ENCODE measurements at places on chromosomes 6 and 20. TPM values are rescaled to one million over a fixed set of nuclear protein-coding genes. Genes with fewer than 3 reads are reported as not detected.

The DLK2 gene
- total RNA-seq = not detected

The VGLL2 gene
- not detected for total RNA-seq

The TRIM31 gene
- not detected for total RNA-seq

The KCNB1 gene
- not detected for total RNA-seq

The MAP7 gene
- total RNA-seq = 0.42 TPM

The SAMD3 gene
- total RNA-seq = not detected

The TNFRSF6B gene
- 0.69 TPM for total RNA-seq

The ANGPT4 gene
- total RNA-seq = not detected

The ETV7 gene
- total RNA-seq = 0.58 TPM

The SMOC2 gene
- not detected for total RNA-seq

The ID4 gene
- not detected for total RNA-seq

The KIF25 gene
- not detected for total RNA-seq

The COX4I2 gene
- not detected for total RNA-seq

The HLA-DPA1 gene
- total RNA-seq = not detected

The FNDC1 gene
- total RNA-seq = not detected

The OOEP gene
- not detected for total RNA-seq

The GPLD1 gene
- total RNA-seq = not detected

The POM121L2 gene
- not detected for total RNA-seq

The OR2H2 gene
- total RNA-seq = not detected

The KIAA1586 gene
- total RNA-seq = 15.7 TPM

The CDSN gene
- total RNA-seq = not detected

The USP49 gene
- total RNA-seq = 4.5 TPM

The BPIFB2 gene
- total RNA-seq = not detected

The NRN1 gene
- total RNA-seq = 25.6 TPM

The CASS4 gene
- total RNA-seq = not detected

The PPP1R3G gene
- 0.09 TPM for total RNA-seq

The NHSL1 gene
- 66.9 TPM for total RNA-seq

The CHRNA4 gene
- not detected for total RNA-seq

The CRISP1 gene
- not detected for total RNA-seq

The TAF8 gene
- total RNA-seq = 32.4 TPM

The FRK gene
- total RNA-seq = 0.05 TPM

The CCN5 gene
- total RNA-seq = not detected

The RIN2 gene
- total RNA-seq = 119 TPM

The ADGRF4 gene
- not detected for total RNA-seq

The DEFB132 gene
- total RNA-seq = not detected

The LST1 gene
- 2.0 TPM for total RNA-seq

The DLGAP4 gene
- total RNA-seq = 130 TPM

The PRSS35 gene
- not detected for total RNA-seq

The NEURL2 gene
- 6.5 TPM for total RNA-seq

The MUC21 gene
- total RNA-seq = not detected

The FILIP1 gene
- total RNA-seq = 12.6 TPM

The TASP1 gene
- 7.5 TPM for total RNA-seq

The ADGB gene
- total RNA-seq = not detected

The HSPA1A gene
- 58.3 TPM for total RNA-seq

The BPI gene
- not detected for total RNA-seq

The TUBB2B gene
- 3.6 TPM for total RNA-seq

The VARS1 gene
- 125 TPM for total RNA-seq

The CTCFL gene
- total RNA-seq = not detected

The OCSTAMP gene
- total RNA-seq = not detected

The PNLDC1 gene
- not detected for total RNA-seq

The MAS1 gene
- not detected for total RNA-seq

The SFTA2 gene
- not detected for total RNA-seq

The HRH3 gene
- not detected for total RNA-seq

The SALL4 gene
- 1.9 TPM for total RNA-seq

The MUC22 gene
- not detected for total RNA-seq

Measured in endothelial cell of umbilical vein (primary cell).